A549 treated with Hydrocortisone at 1 μM for 4 hours (cell line): ENCODE measurements at places on chromosomes 16 and 17. TPM values are rescaled to one million over a fixed set of nuclear protein-coding genes. Genes with fewer than 3 reads are reported as not detected.

The RNU2-1 gene
- not detected in 5 replicates for total RNA-seq

The CRISPLD2 gene
- total RNA-seq: 3.0 to 4.4 TPM (median 3.5 TPM) in 5 replicates

The HEATR3 gene
- total RNA-seq: 13.1 to 16.0 TPM (median 14.1 TPM) in 5 replicates

The PCGF2 gene
- total RNA-seq: 36.0 to 61.2 TPM (median 54.0 TPM) in 5 replicates

The B4GALNT2 gene
- 0.22 to 0.36 TPM (median 0.23 TPM) in 5 replicates for total RNA-seq

The ZNF830 gene
- 13.5 to 17.7 TPM (median 13.9 TPM) in 5 replicates for total RNA-seq

The PRR29 gene
- 0.46 to 0.89 TPM (median 0.53 TPM) in 5 replicates for total RNA-seq

The IRX3 gene
- total RNA-seq: 4.5 to 6.9 TPM (median 5.4 TPM) in 5 replicates

The REXO5 gene
- 3.6 to 5.6 TPM (median 4.2 TPM) in 5 replicates for total RNA-seq

The ATP2A1 gene
- 1.9 to 3.6 TPM (median 2.1 TPM) in 5 replicates for total RNA-seq

The TSPAN10 gene
- total RNA-seq: 4.4 to 5.6 TPM (median 4.8 TPM) in 5 replicates

The KRTAP4-9 gene
- not detected in 5 replicates for total RNA-seq

The PEX12 gene
- total RNA-seq: 8.2 to 9.8 TPM (median 9.0 TPM) in 5 replicates

The RPL38 gene
- total RNA-seq: 2,596 to 3,141 TPM (median 2,758 TPM) in 5 replicates

The CCL17 gene
- total RNA-seq: not detected in 5 replicates

The GNGT2 gene
- total RNA-seq: 0.54 to 1.2 TPM (median 1.0 TPM) in 5 replicates

The C16orf54 gene
- not detected in 5 replicates for total RNA-seq

The SLFN12L gene
- not detected in 5 replicates for total RNA-seq

The TRPV2 gene
- 0.20 to 0.55 TPM (median 0.40 TPM) in 5 replicates for total RNA-seq

The PPL gene
- total RNA-seq: 4.0 to 5.6 TPM (median 4.9 TPM) in 5 replicates

The CBFA2T3 gene
- total RNA-seq: 0.31 to 0.85 TPM (median 0.77 TPM) in 5 replicates

The SMTNL2 gene
- total RNA-seq: 0.18 to 0.77 TPM (median 0.40 TPM) in 5 replicates

The ATP6V0D1 gene
- total RNA-seq: 102 to 121 TPM (median 114 TPM) in 5 replicates

The TP53TG3C gene
- 0.23 to 0.84 TPM (median 0.26 TPM) in 4 of 5 replicates, not detected in the other for total RNA-seq

The C17orf113 gene
- 0.53 to 0.92 TPM (median 0.73 TPM) in 5 replicates for total RNA-seq

The GDPD1 gene
- 0.51 to 1.1 TPM (median 0.77 TPM) in 5 replicates for total RNA-seq

The ABCC3 gene
- total RNA-seq: 112 to 143 TPM (median 131 TPM) in 5 replicates

The TERB1 gene
- 0.06 TPM in 1 of 5 replicates, not detected in the others for total RNA-seq

The TPSD1 gene
- not detected in 5 replicates for total RNA-seq

The JPH3 gene
- 1.9 to 2.5 TPM (median 1.9 TPM) in 5 replicates for total RNA-seq

The AURKB gene
- 137 to 153 TPM (median 149 TPM) in 5 replicates for total RNA-seq

The CD300C gene
- total RNA-seq: 0.20 to 0.43 TPM (median 0.41 TPM) in 5 replicates

The XPO6 gene
- total RNA-seq: 87.2 to 97.6 TPM (median 96.9 TPM) in 5 replicates
